Midbrain (tissue), 1 donor: ENCODE measurements at places on chromosomes 5 and 9.
A peak's percentile ranks its signal among the peaks of the same experiment; 100 is the strongest.

DNA sequence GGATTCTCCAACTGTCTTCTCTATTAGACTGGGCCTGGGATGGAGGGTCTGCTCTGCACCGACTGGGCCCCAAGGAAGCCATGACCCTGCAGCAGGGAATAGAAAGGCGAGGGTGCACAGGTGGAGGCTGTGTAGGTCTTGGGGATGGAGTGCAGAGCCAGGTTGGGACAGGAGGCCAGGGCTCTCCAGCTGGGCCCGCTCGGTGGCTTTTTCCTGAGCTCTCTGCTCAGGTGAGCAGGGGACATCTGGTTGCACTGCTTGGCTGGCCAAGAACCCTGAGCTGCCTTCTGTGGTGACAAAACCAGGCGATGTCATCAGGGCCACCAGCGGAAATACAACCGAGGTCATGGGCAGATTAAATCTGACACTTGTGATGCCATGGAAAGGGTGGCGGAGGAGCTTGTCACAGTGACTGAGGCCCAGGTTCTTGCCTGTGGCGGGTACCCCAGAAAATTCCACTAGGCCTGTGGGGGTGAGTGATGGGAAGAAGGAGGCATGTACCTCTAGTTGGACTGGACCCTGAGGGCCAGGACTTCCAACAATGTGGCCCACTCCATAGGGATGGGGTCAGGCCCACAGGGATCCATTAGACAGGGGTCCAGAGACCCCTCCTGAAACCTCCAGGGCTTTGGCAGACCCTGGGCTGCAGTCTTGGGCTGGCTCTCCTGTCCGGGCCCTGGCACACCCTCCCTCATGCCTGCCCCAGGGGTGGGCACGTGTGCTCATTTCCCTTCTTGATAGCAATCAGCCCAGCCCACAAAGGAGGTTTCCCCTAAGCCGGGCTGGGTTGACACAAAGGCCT, 4.4 kb upstream of the IL3 start:
- DNase-seq = no peak

- no peak for DNase-seq
Observed at GRCh38 chr5:76337953-76338451, 65.1 kb upstream of the IQGAP2 start.

DNA sequence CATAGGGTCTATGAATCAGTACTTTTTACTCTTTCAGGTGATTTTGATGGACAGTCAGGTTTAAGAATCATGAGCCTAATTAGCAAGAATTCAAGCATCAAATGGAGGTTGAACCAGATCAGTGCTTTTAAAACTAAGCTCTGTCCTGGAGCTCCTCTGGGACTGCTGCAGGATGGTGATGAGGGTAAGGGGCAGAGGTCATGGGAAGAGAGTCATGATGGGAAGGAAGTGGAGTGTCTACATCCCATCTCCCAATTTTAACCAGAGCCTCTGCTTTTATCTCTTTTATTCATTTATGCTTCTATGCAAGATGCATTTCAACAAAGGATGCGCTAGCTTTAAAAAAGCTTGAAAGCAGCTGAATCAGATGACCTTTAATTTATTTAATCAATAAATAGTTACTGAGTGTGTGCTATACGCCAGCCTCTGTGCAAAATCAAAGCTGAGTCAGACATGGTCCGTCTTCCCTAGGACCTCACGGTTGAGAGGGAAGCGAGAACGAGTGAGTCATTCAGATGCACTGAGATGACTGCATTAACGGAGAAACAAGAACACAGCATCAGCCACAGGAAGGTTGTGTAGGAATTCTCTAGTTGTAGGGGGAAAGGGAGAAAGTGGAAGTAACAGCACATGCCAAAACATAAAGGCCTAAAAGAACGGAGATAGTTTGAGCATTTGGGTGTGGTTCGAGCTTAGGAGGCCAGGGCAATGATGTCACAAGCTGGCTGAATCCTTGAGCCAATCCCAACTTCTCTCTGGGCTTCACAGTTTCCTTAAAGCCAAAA, 441.6 kb upstream of the BRINP1 start:
- no peak for DNase-seq

GRCh38 chr9:75186767-75187380, 98.6 kb downstream of the OSTF1 start:
- peak; percentile 5 for DNase-seq

GRCh38 chr5:87069974-87070608, 197.6 kb upstream of the RASA1 start:
- peak; percentile 50 for DNase-seq

- no peak for DNase-seq
Observed at GRCh38 chr5:55900068-55900467, 48.9 kb downstream of the IL31RA start.

GRCh38 chr5:80884929-80885328, 75.2 kb upstream of the RASGRF2 start:
- DNase-seq = no peak
